ENCODE measurements at places on chromosomes 11 and 22. TPM values are rescaled to one million over a fixed set of nuclear protein-coding genes. Genes with fewer than 3 reads are reported as not detected.
A peak's percentile ranks its signal among the peaks of the same experiment; 100 is the strongest.

DNA sequence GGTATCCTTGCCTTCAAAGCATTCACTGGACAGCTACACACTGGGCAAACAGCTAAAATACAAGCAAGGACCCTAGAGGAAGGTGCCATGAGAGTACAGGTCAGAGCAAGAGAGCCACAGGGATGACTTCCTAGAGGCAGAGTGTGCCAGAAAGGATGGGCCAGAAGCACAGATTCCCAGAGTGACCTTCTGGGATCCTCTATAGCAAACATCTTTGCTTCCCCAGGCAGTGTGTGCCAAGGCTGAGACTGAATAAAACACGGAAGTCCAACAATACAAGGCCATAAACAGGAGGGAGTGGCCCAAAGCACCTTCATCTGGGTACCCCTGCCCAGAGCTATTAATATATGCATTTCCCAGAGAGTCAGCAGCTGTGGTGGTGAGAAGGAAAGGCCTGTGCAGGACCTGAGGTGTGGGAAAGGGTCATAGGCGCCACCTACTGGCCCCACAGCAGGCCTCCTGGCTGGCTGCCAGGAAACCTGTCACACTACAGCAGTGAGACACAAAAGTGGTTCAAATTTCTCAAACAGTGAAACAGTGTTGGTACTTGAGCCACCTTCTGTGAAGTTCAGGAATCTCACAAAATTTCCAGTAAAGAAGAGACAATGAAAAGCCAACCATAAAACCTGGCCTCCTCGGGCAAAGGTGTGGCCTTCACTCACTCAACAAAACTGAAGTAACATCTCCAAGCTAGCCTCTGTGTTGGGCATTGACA lies 20.3 kb downstream of the CLPB start:
- peak; percentile 87 for DNase-seq

DNA sequence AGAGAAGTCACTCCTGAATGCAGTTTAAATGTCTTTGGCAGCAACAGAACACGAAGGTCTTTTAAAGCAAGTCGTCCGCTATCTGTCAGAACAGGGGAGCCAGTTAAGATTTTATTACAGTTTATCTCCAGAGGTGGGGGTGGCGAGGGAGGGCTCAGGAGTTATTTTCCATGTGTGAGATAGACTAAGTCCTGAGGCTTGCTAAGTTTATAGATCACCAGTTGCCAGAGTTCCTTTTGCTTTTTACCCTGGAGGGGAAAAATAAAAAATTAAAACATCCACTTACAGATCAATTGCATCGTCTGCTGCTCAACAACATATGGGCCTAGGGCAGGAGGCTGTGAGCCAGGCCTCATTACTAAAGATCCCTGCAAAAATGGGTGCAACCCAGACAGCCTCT lies 90.7 kb downstream of the SNX19 start:
- no peak for DNase-seq

DNA sequence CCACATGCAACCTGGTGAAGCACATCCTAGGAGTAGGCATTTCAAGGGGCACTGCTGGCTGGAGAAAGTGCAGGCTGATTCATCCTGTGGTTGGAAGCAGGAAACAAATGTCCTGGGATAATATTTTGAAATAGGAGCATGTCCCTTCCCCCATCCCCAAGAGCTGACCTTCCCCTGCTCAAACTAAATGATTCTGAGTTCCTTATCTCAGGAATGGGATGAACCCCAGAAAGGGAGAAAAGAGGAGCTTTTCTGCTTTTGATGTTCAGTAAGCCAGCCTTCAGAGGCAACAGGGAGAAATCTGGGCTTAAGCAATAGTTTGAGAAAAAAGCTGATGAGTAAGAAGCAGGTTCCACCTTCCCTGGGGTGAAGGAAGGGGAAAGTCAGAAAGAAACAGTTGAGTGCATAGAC lies 19.5 kb upstream of the SPON1 start:
- DNase-seq = no peak

GRCh38 chr11:114081641-114082414 lies 22.3 kb downstream of the ZBTB16 start:
- no peak for DNase-seq

GRCh38 chr22:31826443-31826842 lies 72.6 kb downstream of the DEPDC5 start:
- DNase-seq = no peak

DNA sequence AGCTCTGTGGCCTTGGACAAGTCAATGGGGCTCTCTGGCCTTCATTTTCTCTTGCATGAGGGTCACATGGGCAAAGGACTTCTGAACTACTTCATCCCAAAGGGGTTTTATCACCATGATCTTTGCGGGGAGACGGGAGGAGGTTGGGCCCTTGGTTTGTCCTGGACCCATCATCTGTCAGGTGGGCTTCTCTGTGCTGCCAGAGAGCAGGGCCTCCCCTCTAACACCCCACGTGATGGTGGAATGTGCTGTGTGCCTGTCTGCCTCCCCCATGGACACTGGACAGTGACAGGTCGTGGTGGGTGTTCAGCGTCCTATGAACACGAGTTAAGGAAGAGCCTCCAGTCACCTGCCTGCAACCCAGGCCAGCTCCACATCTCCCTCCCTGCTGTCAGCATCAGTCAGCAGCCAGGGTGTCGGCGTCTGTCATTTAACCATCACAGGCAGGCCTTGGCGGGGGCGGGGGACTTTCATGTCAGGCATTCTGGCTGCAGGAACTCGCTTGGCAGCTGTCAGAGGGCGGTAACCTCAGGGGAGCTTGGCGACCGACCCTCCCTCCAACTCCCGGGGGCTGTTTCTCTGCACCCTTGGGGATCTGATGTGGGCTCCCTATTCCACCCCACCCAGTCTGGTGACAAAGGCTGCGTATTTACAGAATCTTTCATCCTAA lies 2.6 kb upstream of the SUN2 start:
- DNase-seq = peak; percentile 95

- no peak for DNase-seq
Observed at GRCh38 chr11:93512073-93512475, 31.1 kb downstream of the SMCO4 start.

GRCh38 chr11:74673693-74674360 lies 57.4 kb downstream of the CHRDL2 start:
- no peak for DNase-seq

DNA sequence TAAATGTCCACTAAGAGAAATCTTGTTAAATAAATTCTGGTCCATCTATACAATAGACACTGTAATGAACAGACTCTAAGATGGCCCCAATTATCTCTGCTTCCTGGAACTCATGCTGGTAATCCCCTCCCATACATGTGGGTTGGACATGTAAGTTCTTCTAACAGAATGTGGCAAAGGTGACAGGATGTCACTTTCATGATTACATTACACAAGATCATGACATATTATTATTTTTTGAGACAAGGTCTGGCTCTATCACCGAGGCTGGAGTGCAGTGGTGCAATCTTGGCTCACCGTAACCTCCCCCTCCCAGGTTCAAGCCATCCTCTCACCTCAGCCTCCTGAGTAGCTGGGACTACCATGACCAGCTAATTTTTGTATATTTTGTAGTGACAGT lies 14.6 kb upstream of the NDUFC2 start:
- peak; percentile 62 for DNase-seq

MISFA gene
- 0.67 TPM for total RNA-seq

DNA sequence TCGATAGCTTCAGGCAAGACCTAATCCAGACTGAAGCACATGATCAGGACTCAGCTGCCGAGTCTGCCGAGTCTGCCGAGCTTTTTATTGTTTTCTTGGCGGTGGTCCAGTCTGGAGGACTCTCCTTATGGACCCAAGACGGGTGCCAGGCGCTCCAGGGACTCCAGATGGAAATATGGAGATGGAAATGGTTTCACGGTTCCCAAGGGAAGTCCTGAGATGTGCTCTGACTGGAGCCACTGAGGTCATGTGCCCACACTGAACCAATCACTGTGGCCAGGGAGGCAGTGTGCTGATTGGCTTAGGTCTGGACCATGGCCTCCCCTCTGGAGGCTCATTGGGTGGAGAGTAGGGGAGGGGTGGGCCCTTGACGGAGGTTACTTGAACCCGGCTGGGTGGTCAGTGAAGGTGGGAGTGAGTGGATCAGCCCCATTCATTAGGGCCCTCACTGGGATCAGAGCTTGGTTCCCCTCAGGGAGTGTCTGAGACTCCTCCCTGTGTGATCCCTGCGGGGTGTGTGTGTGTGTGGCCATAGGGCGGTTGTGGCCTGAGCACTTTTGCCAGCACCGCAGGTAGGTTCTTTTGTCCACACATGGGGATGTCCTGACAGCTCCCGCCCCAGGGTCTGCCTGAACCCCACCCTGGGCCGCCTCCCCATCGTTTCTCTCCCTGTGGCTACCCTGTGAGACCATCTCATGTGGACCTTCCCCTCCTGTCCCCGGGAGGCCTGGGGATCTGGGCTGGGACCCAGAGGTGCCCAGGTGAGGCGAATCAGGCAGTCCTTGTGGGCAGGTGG lies 14.0 kb downstream of the RPS6KA4 start:
- DNase-seq = no peak

DNA sequence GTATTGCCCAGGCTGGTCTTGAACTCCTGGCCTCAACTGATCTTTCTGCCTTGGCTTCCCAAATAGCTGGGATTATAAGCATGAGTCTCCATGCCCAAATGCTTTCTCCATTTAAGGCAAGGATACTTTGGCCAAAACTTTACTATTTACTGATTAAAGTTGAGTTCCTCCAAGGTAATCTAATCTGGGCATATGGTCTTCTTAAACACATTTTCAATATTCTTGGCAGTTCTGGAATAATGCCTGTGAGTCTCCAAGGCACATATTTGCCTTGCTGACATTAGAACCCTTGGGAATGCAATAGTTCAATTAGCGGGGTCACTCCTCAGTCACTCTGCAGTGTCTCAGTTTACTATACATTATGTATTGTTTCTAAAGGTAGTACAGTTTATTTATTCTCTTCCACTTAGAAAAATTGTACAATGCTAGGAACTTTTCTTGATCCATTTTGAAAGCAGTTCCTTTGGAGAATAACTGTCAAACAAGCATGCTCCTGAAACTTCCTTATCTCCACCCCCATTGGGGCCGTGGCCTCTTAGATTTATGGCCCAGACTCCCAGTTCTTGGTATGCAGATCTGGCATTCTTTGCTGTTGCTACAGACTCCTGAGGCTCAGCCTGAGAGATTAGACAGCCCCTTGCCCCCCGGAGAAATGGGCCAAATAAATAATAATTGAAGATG lies 13.1 kb upstream of the RAB38 start:
- no peak for DNase-seq

GGTLC2 gene
- total RNA-seq = not detected

MRGPRF gene
- not detected for total RNA-seq

APOA1 gene
- total RNA-seq = not detected

MAPK8IP1 gene
- 1.8 TPM for total RNA-seq

- peak; percentile 91 for DNase-seq
Observed at GRCh38 chr22:40325315-40325714, 21.0 kb upstream of the ADSL start.

DNA sequence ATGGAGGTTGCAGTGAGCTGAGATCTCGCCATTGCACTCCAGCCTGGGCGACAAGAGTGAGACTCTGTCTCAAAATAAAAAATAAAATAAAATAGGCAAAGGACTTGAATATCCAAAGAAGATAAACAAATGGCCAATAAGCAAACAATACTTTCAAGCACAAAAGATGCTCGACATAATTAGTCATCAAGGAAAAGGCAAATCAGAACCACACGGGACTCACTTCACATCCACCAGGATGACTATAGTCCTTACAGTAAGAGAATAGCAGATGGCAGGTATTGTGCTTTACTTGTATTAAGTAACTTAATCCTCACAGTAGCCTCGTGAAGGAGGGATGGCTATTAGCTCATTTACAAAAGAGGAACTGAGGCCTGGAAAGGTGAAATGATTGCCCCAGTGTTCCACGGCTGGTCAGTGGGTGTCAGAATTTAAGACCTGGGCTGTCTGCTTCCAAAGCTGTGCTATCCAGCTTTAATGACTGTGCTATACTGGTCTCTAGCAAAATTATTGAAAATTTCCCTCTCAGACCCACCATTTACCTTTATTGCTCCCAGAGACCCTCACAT lies 40.2 kb upstream of the RBFOX2 start:
- DNase-seq = no peak

MIAT gene
- 11.9 TPM for total RNA-seq

DNA sequence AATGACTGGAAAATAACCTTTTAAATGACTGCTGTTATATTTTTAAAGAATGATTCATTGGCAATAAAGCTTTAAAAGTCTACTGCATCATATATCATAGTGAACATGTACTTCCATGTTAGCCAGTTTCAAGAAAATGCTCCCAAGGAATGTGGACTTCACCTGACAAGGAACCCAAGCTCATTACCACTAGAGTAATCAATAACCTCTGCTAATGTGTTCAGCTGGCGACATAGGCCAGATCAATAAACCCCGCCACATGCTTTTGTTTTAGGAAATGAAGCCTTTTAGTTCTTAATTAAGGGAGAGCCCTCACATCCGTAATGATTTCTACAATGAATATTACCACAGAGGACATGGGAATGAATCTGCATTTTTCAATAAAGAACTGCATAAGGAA lies 1219.9 kb upstream of the CNTN5 start:
- DNase-seq = no peak

APOL1 gene
- total RNA-seq = 17.1 TPM

DNA sequence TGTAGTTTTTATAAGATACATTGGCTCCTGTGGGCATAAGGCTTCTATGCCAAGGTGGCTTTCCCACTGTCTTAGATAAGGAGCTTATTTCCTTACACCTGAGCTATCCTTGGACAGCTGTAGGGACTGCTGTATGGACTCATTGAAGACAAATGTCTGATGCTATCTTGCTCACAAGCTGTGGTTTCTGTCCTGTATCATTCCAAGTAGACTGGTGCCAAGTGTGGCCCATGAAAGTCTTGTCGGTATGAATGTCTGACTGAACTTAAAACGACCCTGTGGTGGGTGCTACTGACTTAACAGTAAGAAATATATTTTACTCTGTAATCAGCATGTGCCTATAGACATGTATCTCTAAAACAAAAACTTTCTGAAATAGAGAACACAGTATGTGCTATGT lies 45.0 kb downstream of the LARGE2 start:
- no peak for DNase-seq

- DNase-seq = no peak
Observed at GRCh38 chr22:46448333-46448732, 89.1 kb downstream of the CELSR1 start.

DNA sequence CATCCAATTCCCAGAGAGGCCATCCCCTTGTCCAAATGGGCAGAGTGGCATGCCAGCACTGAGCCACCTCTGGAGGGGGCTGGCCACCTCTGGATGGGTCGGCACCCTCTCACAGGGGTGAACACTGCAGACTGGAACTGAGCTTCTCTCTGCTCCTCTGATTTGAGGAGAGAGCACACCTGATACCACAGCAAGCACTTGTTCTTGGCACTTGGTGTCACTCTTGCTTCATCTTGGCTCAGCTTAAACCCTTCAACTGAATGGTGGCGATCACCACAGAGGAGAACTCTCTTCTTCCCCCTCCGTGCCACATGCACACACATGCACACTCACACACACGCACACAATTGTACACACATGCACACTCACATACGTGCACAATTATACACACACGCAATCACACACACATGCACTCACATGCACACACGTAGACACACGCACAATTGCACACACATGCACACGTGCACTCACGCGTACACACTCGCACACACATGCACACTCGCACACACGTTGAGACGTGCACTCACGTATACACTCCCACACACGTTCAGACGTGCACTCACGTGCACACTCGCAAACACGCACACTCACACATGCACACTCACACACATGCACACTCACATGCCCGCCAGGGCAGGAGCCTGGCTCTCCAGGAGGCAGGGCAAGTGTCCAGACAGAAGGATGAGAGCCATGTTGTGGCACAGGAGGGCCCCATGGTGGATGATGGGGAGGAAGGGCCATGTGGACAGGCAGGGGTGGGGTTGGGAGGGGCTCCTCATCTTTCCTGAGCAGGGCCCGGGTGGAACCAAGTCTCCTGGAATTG lies 23.4 kb downstream of the OVOL1 start:
- DNase-seq = no peak

All from activated CD8-positive, alpha-beta T cell treated with anti-CD3 and anti-CD28 coated beads for 36 hours (primary cell).